ENCODE measurements at places on chromosomes 12 and 14.

DNA sequence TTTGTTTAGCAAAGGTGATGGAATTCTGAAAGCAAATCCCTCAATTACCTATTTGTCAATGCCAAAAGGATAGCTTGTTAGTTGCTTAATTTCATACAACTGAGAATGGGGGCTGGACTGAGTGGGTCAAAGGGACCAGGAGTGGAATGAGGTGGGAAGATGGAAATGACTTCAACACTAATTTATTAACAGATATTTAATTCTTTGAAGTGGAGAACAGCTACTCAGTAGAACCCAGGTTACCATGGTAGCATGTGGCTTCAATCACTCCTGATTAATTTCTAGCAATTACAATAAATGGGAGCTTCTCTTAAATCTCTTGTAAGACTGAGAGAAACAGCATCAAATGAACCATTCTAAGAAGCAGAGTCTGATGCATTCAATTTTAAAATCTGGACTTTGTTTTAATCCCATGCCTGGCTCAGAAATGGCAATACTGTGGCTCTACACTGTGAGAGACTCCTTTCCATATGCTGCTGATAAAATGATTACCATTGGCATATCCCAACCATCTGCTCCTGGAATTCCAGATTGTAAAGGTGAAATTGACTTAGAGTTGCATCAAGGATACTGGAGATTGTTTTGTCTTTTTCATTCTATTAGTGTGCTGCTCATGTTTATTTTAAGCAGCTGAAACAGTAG is 607.8 kb downstream of the SNAPC1 start:
- DNase-seq, result no peak

DNA sequence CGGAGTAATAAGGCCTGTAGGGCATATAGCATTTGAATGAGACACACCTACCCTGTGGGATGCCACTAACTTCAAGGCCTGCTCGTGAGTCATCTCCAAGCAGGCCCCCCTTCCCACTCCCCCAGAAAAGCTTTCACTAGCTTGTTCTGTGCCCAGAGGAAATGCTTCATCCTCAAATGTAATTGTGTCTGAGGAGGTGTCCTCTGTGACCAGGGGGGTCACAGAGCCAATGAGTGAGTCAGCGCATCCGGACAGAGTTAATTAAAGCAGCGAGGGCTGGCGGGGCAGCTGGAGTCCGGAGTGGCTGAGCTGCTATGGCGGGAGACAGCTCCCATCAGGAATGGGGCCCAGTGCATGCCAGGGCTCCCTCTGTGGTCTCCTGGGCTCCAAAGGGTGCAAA is 27.0 kb upstream of the ESRRB start:
- no peak for DNase-seq

DNA sequence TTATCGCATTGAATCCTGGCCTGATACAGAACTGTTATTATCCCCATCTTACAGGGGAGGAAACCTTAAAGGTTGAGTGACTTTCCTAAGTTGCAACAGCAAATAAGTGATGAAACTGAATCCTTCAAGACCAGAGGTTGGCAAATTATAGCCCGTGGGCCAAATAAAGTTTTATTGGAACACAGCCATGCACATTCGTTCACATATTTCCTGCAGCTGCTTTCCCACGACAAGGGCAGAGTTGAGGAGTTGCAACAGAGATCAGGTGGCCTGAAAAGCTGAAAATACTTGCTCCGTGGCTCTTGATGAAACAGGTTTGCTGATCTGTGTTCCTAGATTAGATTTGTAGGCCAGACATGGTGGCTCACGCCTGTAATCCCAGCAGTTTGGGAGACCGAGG is 126.7 kb downstream of the PHETA1 start:
- peak; percentile 24 for DNase-seq

DNA sequence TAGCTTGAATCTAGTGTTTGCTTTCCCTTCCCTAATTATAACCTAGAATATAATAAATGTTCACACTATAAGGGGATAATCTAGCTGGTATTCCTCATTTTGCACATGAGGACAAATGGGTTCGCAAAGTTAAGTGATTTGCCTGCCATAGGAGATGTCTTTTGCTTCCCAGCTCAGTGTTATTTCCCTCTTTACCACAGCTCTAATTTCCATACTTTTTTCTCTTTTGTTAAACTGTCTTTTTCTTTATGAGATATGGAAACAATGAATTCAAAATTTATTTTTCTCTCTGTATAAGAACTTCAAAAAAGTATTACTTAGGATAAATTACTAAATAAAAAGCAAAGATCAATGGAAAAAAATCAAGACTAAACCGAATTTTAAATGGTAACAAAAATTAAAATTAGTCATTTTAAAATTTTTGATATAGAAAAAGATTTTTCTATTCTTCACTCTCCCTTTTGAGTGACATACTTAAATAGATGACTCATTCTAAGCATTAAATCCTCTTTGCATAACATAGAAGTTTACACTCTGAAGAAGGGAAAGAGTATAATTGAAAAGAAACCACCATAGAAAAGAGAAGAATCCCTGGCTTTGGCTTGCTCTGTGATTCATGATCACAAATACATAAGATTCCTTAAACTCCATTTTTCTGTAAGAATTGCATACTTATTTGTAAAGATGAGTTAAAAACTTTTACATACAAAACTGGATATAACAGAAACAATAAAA is 97.3 kb downstream of the INSM2 start:
- no peak for DNase-seq

GRCh38 chr14:56185992-56186391 is 67.8 kb downstream of the PELI2 start:
- DNase-seq, result no peak

GRCh38 chr14:86799244-86799647 is 1193.7 kb downstream of the GALC start:
- DNase-seq, result peak; percentile 8

- no peak for DNase-seq
Measured at GRCh38 chr12:67788118-67788517, 139.6 kb downstream of the DYRK2 start.

DNA sequence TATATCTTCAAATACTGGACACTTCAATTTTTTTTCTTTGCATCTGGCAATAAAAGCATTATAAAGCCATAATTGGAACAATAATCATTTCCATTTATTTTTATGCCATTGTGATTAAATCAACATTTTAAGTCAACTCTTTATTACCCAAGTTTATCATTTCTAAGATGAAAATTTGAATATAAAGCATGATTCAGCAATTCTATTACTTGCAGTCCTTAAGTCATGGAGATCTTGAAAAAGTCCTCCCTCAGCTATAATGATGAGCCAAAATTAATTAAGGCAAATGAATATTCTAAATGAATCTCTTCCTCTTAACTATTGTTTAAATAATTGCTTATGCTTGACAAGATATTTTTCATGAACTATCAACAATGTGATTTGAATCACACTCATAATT is 65.7 kb downstream of the LIN7A start:
- no peak for DNase-seq
